ENCODE measurements at places on chromosomes 11 and 22.

- no peak for DNase-seq
Measured at GRCh38 chr11:19771463-19771862, 58.8 kb downstream of the NAV2 start.

DNA sequence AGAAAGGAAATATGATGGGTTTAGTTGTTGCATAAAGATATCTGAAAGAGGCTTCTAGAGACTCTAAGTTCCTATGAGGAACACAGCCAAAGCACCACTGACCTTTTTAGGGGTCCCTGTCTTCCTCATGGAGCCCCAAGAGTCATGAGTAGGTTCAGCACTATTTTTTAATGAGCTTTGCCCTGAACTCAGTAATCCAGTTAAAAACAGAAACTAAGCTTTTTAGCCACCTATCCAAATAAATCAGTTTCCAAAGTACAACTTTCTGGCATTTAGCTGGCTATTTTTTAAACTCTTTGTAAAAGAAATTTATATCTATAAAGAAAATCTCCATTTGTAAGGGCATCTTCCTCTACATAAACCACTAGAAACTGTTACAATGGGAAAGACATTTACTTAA, 241.8 kb upstream of the UBASH3B start:
- no peak for DNase-seq

DNA sequence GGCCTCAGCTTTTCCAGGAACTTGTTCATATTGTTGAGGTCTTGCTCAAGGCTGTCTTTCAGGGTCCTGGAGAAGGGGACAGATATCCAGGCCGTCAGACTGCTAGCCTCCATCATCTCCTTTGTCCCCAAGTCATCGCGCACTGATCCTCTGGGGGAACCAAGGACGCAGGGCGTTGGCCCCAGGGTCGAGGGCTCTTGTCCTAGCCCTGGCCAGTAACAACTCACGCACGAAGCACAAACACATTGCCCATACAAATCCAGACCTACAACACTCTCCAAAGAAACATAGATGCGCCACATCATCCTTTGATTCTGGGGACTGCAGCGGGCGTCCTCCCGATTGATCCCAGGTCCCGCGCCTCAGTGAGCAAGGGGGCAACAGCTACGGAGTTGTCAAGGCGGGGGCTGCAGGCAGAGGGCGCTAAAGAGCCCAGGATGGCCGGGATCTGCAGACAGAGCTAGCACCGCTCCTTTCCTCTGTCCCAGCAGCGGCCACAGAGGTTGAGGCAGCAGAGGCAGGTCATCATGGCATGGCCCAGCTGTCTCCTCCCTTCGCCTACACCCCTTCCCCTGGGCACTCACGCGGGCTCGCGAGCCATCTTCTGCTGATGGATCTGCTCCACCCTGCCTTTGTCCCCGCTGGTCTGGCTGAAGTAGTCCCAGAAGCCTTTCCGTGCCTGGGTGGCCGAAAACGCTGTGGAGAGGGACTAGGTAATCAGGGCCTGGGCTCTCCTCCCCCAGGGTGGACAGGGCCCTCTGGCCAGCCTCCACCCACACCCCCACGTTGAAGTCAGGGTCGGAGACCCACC, 472 bp downstream of the APOA5 start:
- peak; percentile 79 for DNase-seq

DNA sequence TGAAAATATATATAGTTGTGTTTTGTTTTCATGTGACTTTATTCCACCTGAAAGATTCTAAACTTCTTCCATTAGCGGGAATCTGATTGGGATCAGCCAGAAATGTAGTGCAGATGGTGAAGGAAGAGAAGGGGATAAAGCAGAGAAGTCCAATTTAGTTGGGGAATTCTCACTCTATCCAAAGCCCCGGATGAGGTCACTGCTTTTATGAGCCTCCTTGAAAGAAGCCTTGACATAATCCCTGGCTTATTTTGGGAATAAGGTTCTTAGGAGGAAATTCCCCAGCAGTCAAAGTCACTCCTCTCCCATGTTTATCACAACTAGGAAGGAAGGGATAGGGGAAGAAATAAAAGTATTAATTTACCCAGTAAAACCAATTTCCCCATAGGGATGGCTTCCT, 41.1 kb downstream of the OSBP start:
- DNase-seq = no peak

DNA sequence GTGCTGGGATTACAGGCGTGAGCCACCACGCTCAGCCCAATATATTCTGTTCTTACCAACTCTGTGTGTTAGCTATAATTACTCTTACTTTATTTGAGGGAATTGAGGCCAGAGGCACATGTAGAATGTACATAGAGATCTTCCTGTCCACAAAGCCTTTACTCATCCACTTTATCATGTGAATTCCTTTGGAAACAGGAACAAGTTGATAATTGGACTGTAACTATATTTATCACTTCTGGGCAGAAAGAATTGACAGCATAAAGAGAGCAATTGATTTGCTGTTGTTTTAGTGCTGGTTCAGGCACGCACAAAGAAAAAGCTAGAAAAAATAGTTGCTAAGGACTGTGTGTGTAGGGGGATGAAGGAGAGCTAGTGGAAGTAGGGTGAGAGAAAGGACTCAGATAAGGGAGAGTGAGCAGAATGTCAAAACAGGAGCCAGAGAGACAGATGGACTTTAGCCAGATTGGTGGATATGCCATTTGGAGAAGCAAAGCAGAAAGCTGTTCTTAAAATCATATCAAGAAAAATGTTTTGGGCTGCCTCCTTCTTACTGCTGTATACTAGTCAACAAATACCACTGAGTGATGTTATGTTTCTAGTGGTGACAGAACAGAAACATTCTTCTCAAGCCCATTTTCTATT, 929.8 kb upstream of the CNTN5 start:
- DNase-seq = no peak

- DNase-seq = no peak
Measured at GRCh38 chr11:108496643-108497256, 1.4 kb downstream of the POGLUT3 start.

DNA sequence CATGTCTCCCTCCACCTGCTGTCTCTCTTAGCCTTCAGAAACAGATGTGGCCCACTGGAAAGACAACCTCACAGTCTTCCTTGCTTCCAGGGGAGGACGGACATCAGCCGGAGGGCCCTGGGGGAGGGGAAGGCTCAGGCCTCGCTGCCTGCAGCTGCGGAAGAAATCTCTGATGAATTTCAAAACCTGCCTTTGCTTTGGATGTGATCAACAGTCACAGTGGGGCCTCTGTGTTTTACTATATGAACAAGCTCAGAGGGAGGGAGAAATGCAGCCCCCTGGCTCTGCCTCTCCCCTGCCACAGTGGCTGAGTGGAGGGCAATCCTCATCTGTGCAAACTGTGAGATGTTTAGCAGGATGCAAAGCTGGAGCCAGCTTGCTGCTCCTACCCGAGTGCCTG, 282.8 kb downstream of the NTM start:
- no peak for DNase-seq

GRCh38 chr11:67267188-67268080, 1.2 kb downstream of the GRK2 start:
- no peak for DNase-seq

DNA sequence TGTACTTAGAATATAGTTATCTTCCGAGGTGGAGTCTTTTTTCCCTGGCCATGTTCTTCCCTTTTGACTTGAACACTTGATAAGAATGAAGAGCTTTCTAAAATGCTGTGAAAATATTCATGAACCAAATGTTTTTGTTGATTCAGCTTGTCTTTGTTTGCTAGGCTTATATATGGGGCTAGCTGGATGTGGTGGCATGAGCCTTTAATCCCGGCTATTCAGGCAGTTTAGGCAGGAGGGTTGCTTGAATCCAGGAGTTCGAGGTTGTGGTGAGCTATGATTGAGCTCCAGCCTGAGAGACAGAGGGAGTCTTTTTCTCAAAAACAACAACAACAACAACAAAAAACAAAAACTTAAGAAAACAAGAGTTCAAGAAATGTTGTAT, 23.1 kb downstream of the CBL start:
- DNase-seq = no peak

DNA sequence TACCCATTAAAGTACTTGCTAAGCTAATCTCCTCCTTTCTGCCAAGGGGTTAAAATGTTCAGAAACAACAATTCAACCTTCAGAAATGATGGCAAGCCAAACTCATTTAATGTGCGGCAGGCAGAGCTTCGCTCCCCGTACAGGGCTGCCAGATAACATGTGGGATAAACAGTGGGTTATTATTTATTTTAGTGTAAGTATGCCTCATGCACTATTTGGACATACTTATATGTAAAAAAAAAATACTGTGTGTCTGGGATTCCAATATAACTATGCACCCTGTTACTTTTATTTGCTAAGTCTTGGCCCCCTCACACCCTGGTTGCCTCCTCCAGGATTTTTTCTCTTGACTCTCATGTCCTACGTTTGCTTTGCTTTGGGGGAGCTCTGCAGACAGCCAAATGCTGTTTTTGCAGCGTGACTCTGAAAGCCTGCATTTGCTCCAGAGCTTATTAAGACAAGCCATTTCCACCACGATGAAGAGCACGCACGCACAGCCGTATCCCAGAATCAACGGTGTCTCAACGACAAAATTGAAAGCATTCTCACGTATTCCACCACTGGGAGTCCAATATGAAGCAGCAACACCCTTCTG, 86.5 kb upstream of the SHANK2 start:
- DNase-seq = no peak

- no peak for DNase-seq
Measured at GRCh38 chr11:31790649-31791048, 20.5 kb downstream of the PAX6 start.

DNA sequence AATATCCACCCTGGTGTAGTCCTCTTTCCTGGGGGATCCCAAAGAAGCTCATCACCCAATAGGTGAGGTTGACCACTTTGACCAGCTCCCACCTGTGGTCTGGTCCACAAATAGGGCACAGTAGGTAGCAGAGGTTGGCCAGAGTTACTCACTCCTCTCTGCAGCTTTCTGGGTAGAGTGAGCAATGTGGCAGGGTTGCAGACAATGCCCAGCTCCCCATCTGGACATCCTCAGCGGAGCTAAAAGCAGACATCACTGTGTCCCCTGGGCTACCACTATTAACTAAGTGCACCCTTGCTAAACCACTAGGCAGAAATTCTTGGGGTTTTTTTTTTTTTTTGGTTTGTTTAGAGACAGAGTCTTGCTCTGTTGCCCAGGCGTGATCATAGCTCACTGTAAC, 48.4 kb upstream of the TP53I11 start:
- DNase-seq = no peak

GRCh38 chr11:130403271-130403804, 25.1 kb downstream of the ADAMTS8 start:
- no peak for DNase-seq

DNA sequence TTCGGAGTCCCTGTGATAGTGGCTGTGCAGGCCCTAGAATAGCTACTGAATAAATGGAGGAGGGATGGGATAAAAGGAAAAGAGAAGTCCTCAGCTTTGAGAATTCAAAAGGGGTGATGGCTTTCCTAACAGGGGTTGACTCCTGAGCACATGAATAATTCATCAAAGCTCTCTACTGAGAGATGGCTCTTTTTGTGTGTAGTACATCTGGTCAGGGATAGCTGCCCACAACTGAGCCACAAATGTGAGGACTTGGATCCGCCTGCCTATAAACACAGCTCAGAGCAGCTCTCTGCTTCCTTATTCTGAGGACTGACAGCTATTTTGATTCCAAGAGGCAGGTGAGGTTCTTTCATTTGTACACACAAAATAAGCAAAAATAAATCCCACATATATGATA, 82.3 kb downstream of the USP35 start:
- no peak for DNase-seq

- DNase-seq = peak; percentile 36
Measured at GRCh38 chr11:61541598-61541997, 33.0 kb downstream of the LRRC10B start.

GRCh38 chr11:92484570-92484969, 260.0 kb downstream of the FAT3 start:
- no peak for DNase-seq

DNA sequence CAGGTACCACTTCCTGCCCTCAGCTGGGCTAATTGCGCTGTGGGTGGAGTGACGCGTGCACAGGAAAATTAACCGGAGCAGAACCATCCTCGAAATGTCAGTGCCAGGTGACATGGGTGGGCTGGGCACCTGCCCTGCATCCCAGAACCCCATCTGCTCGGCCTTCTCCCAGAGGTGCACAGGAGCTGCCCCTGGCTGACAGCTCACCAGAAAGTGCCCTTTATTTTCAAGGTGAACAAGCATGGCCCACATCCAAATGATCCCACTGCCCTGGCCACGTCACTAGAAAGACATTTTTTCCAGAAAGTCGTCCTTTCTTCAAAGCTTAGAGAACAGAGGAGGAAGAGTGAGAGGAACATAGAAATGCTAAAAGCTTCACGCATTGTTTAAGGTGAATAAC, 4.1 kb upstream of the ELFN2 start:
- no peak for DNase-seq

DNA sequence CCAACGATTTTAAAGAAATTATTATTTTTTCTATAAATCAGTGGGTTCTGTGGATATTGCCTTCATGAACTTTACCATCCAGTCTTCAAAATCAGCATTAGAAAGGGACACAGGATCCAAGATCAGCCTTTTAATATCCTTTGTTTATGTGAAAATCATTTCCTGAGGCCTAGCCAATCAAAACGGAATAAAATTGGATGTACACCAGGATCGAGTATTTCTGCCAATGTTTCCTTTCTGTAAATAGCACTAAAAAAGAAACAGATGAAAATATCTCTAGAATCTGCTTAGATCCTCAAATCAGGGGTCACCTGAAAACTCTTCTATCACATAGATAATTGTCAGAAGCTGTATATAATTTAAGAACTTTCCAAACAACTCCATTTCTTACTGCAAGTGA, 1598.5 kb downstream of the LRRC4C start:
- no peak for DNase-seq

- no peak for DNase-seq
Measured at GRCh38 chr11:120027546-120028180, 110.2 kb downstream of the TRIM29 start.
